ENCODE measurements at places on chromosomes 2 and 18. TPM values are rescaled to one million over a fixed set of nuclear protein-coding genes. Genes with fewer than 3 reads are reported as not detected.

KIF1A gene
- total RNA-seq, result not detected

DNA sequence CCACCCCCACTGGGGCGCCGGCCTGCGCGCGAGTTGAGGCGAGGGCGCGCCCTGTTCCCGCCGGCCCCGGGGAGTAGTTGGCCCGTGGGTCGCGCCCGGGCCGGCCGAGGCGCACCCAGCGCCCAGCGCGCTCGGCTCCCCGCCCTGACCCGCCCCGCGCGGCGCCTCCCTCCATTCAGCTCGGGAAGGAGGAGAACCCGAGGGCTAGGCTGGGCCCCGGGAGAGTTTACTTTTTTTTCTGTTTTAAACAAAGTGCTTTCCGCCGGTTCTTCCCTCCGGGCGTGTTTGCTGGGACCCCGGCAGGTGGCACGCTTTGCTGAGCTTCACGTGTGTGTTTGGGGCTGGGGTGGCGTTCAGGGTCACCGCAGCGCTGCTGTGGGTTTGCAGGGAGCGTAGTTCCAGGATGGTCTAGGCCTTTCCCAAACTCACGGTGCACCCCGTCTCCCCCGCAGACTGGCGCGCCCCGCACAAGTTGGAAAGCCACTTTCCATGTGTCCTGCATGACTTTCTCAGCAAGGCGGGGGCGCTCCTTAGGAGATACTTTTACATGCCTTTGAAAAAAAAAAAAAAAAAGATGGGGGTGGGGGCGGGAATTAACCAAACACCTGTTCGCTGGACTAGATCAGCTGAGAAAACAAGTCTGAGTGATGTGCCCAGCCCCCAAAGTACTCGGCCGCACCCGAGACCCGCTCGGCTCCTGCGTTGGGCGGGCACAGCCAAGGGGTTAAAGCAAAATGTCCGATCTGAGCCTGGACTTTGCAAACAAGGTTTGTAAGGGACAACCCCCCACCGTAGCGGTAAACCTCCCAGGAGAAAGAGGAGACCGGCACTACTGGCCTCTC is 825 bp downstream of the ITGA6 start:
- peak; percentile 70 for DNase-seq

DNA sequence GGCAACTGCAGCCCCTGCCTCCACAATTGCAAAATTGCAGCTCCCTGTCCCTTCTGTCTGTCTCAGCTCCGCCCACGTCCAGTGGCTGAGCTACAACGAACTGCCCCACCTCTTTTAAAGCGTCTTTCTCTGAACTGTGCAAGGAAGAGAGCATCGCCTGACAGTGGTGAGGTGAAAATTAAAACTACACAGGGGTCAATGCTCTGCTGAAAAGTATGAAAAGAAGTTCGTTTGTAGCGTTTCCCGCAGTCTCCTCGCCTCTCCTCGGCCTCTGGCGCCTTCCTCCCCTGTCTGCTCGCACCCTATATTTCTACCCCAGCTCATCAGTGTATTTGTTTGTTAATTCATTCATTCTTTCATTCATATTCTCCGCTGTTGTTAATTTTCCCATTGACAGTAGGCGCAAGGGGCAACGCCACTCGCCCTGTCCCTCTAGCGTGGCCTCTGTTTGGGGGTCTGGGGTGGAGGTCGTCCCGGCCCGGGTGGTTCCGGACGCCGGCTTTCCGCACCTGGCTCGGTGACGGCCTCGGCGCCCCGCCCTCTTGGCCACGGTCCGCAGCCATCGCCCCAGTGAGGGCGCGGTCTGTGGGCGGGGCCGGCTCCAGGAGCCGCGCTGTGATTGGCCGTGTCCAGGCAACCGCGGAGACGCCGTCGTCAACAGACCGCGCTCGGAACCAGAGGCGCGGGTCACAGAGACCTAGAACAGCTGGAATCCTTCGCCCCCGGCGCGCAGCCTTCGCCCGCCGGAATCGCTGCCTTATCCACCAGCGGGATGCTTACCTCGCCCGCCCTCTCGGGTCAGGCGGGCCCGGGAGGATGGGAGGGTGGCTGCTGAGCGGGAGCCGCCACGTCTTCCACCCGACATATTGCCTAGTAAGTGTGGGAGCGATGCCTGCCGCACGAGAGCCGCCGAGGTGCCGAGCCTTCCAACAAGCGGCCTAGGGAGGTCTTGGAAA is at the start of gene VWA3B:
VWA3B (plus strand) TSS at position 677 of the 956 bp plus-strand sequence. CDS start 5,926 bp downstream, outside the sequence.
- peak; percentile 47 for DNase-seq

- DNase-seq, result no peak
Observed at GRCh38 chr2:8004250-8004681, 677.6 kb upstream of the ID2 start.

LINC00305 gene
- total RNA-seq, result not detected

- DNase-seq, result no peak
Observed at GRCh38 chr2:13201924-13202323, 485.2 kb downstream of the TRIB2 start.

STK17B gene
- 648 TPM for total RNA-seq

GRCh38 chr18:50879302-50880118 is 592 bp downstream of the ME2 start:
- no peak for DNase-seq

- no peak for DNase-seq
Observed at GRCh38 chr2:94982675-94983074, 42.8 kb upstream of the MAL start.

- DNase-seq, result no peak
Observed at GRCh38 chr2:45180779-45181178, 171.5 kb upstream of the SIX2 start.
